ENCODE measurements at places on chromosomes 4 and X.

GRCh38 chr4:81839347-81840042 is 367.8 kb upstream of the RASGEF1B start:
- DNase-seq, result no peak

DNA sequence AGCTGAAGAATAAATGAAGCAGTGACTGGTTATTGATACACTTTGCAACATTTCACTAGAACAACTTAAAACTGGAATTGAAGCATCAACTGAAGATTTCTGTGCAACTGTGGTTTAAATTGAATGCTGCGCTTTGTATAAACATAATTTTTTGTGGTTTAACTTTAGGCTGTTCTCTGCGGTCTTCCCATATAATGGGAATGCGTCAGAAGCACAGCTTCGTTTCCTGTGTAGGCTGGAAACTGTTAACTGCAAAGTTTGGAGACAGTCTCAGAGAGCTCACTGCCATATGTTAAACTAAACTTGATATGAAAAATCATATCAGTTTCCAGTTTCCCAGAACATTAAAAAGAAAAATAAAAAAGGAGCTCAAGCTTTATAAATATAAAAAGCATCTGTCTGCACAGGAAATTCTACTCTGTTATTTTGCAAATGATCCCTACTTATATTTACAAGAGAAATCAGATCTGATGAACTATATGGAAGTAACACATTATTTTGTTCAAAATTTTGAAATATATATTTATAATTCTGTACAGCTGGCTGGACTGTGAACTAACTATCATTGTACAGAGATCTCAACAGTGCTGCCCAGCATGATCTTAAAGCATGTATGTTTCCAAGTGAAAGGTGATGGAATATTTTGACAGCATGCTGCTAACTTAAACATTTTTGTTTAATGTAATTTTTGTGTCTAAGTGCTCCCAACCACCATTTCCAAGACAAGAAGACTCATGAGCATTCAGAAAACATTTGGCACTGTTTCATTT is 139.9 kb downstream of the NDST3 start:
- no peak for DNase-seq

DNA sequence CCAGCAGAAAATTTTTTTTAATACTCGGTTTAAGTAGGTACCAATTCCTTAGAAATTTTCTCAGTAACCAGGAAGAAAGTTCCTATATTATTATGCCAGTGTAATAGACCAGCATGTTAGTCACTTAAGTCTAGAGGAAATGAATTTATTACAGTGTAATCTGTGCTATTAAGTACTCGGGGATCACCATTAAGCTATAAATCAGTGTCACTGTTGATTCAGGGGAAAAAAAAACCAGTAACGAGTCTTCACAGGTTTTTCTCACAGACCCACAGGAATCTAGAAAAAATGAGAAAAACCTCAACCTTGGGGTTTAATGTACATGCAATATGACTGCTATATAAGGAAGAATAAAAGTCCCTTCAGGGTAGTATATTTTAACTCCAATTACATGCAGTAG is 138.3 kb upstream of the IL1RAPL2 start:
- DNase-seq, result no peak

DNA sequence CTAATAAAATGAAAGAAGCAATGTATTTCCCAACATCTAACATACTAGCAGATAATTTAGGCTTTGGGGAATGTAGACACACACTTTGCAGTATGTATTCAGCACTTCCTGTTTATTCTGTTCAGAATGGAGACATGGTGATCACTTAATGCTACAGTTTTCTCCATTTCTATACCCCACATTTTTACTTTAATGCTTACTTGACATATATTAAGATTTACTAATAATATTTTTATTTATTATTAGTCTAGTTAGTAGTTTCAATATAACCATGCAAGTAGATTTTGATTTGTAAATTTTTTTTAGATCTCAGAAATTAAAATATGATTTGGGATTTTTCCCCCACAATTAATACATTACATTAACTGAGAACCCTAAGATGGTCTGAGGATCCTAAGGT is 98.4 kb downstream of the PRSS12 start:
- no peak for DNase-seq

DNA sequence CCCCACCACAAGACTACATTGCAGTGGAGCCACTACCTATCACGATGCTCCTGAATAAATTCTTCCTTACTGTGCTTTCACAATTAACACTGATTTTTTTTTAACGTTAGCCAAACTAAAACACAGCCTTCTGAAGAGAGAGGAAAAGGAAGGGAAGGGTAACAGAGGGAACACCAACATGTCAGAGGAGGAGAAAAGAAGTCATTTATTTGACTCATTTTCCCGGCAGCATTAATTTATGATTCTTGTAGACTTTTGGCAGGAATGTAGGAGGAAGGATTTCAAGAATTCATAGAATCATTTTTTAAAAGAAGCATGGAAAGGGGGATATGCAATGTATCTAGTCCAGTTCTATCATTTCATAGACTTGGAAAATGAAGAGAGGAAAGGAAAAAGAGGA is 74.3 kb upstream of the IQCM start:
- DNase-seq, result no peak
